Lung microvascular endothelial cell (primary cell): ENCODE measurements at places on chromosomes 12 and 14.

DNA sequence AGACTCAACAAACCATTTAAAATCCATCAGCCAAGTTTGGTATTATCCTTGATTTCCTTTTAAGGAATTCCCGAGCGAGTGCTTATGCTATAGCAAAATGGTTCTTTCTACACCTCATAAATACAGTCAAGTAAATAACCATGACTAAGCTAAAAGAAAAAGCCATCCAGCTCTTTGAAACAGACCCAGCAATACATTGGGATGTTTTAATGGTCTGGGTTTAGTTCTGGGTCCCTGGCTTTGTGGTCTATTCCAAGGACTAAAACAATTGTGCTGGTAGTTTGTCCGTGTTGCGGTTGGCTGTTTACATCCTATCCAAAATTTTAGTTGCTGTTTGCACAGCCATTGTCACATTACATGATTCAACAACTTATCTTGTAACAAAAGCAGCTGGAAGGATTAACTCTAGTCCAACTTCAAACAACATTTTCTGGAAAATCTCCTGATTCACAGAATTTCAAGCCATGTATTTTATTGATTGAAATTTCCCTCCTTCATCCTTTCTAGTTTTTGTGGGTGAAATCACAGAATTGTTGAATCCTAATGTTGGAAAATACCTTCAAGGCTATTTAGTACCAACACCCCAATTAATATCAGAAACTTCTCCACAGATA, 19.6 kb downstream of the KLRB1 start:
- DNase-seq = no peak

GRCh38 chr12:27355979-27356378, 23.3 kb downstream of the BMAL2 start:
- DNase-seq = no peak

GRCh38 chr12:123671876-123672275, 963 bp downstream of the TCTN2 start:
- no peak for DNase-seq

- DNase-seq = no peak
These were observed 8.7 kb downstream of the NUP107 start for GRCh38 chr12:68695454-68695853.

DNA sequence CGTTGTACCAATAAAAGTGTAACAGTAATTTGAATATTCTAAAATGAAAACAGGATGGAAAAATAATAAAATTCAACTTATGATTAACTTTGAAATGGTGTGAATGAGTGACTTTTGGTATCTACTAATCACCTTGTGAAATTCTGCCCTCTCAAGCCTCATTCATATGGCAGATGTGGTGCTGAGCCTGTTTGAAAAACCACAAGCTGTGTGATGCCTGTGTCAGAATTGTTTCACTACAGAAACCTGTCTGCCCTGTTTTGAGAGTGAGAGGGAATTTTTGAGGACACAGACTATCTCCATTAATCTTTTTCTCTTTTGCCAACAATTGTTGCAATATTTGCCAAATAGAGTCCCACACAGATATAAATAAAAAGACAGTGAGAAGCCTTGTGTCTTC, 3.9 kb upstream of the RNU6-7 start:
- no peak for DNase-seq

DNA sequence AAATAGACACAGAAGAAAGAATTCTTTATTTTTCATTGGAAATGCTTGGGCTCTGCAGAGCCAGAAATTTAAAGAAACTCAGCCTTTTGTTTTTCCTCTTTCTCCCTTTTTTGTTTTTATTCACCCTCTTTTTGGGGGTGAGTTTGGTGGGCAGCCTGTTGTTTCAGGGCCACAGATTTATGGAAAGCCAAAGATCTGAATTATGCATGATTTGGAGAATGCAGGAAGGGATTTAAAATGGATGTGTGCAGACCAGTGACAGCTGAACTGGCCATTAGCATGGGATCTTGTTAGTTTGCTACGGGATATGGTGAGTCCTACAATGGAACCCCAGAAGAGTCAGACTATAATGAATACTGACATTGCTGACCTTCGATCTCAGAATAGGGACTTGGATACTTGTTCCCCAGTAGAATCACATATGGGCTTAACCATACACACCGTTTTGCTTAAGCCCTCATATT, 7.7 kb upstream of the ATXN2 start:
- DNase-seq = no peak

- DNase-seq = no peak
These were observed 89.7 kb downstream of the GLT1D1 start for GRCh38 chr12:128942960-128943477.

- DNase-seq = no peak
These were observed 82.1 kb upstream of the FUT8 start for GRCh38 chr14:65330416-65330815.

- no peak for DNase-seq
These were observed 7.8 kb downstream of the GLI1 start for GRCh38 chr12:57467212-57467874.

GRCh38 chr14:36570065-36570464, 12.3 kb downstream of the NKX2-8 start:
- no peak for DNase-seq
